IMR-90 (cell line): ENCODE measurements at places on chromosomes 3 and 15. TPM values are rescaled to one million over a fixed set of nuclear protein-coding genes. Genes with fewer than 3 reads are reported as not detected.

Gene KIF7
- 5.0 and 5.3 TPM in 2 replicates for total RNA-seq

Gene REC114
- total RNA-seq, result not detected in 2 replicates

Gene DENND4A
- total RNA-seq, result 17.7 and 18.6 TPM in 2 replicates

Gene SLC2A2
- not detected in 2 replicates for total RNA-seq

Gene PCYT1A
- 124 and 127 TPM in 2 replicates for total RNA-seq

Gene SLC12A8
- 1.9 and 2.2 TPM in 2 replicates for total RNA-seq

Gene IGDCC3
- under 0.01 and 0.18 TPM in 2 replicates for total RNA-seq

Gene IQCF5
- total RNA-seq, result not detected in 2 replicates

Gene A4GNT
- not detected in 2 replicates for total RNA-seq

Gene ARHGEF26
- 2.0 and 3.1 TPM in 2 replicates for total RNA-seq

Gene KIF15
- 8.4 and 10.8 TPM in 2 replicates for total RNA-seq

Gene WNT7A
- not detected in 2 replicates for total RNA-seq

Gene SLC9C1
- not detected in 2 replicates for total RNA-seq

Gene CLDN1
- total RNA-seq, result 4.7 and 7.2 TPM in 2 replicates
